Activated CD4-positive, CD25-positive, alpha-beta regulatory T cell treated with anti-CD3 and anti-CD28 coated beads, Interleukin-2, amount 50 U/mL, for 16 hours (primary cell): ENCODE measurements at places on chromosomes 12 and 14.

- DNase-seq: no peak
Measured at GRCh38 chr12:32659908-32660440, 19.1 kb upstream of the DNM1L start.

- DNase-seq: no peak
Measured at GRCh38 chr12:109710747-109711595, 2.7 kb upstream of the FAM222A start.

- no peak for DNase-seq
Measured at GRCh38 chr12:112506513-112507166, 87.9 kb downstream of the PTPN11 start.

DNA sequence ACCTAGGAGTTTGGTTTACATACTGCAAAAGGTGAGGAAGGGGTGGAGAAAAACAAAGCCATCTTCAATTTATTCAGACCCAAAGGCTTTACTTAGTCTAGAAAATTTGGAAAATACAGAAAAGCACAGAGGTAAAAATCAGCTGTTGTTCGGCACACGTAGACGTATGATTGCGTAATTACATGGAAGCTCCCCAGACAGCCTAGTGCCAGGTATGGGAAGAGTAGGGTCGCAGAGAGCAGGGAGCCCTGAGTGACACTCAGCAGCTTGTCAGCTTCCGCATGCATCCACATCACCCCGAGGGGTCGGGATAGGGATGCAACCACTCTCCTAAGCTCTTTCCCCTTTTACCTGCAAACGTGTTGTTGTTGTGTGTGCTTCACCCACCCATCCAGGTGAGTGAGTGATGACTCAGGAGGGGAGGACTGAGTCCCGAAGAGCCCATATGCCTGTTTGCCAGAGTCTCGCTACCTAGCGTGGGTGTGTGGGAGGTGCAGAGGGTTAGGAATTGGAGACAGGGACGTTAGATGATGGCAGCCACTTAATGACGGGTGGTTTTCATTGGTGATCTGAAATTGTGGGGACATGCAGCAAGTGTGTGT, 20.1 kb downstream of the PIWIL1 start:
- no peak for DNase-seq

- DNase-seq: no peak
Measured at GRCh38 chr12:91239481-91239880, 56.9 kb upstream of the DCN start.

GRCh38 chr12:110317911-110318310, 36.9 kb downstream of the ATP2A2 start:
- no peak for DNase-seq

- DNase-seq: no peak
Measured at GRCh38 chr12:2294651-2295475, 242.1 kb downstream of the CACNA1C start.

DNA sequence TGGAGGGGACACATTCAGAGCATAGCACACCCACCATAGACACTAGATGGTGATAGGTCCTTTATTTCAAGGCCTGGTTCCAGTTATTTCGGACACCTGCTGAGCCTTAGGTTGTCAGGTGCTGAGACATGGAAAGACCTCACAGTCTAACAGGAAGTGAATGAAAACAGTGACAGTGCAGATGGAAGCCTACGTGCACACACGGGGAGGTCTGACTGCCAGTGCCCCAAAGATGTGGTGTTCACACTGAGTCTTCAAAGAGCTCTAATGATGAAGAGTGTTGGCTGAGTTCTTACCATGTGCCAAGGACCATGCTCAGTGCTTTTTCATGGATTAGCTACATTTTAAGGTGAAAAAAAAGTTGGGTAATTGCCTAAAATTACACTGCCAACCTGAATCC, 46.6 kb downstream of the CKB start:
- no peak for DNase-seq

- DNase-seq: no peak
Measured at GRCh38 chr12:1054117-1054870, 63.3 kb downstream of the ERC1 start.

DNA sequence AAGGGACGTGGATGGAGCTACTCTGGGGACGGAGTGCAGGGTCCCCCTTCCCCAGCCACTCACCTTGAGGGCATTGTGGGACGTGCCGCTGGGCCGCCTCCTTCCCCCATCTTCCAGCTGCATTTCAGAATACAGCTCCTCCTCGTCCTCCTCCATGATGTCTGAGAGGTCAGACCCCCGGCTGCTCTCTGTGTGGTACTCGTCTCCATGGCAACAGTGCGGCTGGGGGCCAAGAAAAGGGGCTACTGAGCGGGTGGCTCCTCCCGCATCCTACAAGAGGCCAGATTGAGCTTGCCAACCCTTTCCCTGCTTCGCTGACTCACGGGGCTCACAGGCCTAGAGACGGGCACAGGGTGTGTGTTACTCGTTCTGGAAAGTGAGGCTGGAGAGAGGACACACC, 90.4 kb downstream of the PIWIL1 start:
- no peak for DNase-seq

GRCh38 chr12:51517800-51518199, 73.2 kb upstream of the SCN8A start:
- DNase-seq: no peak

GRCh38 chr14:91186515-91187066, 57.9 kb downstream of the GPR68 start:
- no peak for DNase-seq

- DNase-seq: no peak
Measured at GRCh38 chr14:61710853-61711817, 15.8 kb downstream of the HIF1A start.

DNA sequence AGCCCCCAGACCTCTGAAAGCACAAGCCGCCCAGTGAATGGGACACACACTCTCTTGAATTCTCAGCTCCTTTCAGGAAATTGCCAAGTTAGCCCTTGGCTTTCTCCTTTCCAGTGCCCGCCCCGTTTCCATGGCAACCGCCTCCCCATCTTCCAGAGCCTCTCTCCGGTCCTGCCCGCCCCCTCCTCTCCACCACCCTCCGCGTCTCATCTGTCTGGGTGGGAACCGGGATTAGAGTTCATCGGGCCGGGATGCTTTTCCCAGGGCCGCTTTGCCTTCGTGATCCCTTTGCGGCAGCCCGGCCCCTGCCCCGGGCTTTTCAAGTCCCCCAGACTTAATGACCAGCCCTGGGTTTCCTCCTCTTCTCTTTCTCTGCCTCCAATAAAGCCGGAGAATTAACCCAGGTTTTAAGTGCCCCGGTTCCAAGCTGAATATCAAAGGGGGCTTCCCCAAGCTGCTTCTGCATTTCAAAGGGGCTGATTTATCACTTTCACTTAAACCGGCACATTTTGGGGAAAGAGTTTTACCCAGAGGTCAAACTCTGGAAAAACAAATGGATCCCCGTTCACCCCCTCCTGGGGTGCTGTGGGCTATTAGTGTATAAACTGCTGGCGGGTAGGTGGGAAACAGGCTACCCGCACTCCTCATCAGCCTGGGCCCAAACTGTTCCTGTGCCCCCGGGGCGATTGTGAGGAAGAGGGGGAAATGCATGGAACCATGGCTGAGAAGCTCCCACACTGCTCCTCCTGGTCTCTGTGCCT, 101.7 kb downstream of the ZFP36L1 start:
- no peak for DNase-seq

- DNase-seq: no peak
Measured at GRCh38 chr14:61226015-61226654, 55.0 kb downstream of the TMEM30B start.

- no peak for DNase-seq
Measured at GRCh38 chr12:4050340-4050739, 177.1 kb upstream of the PARP11 start.

DNA sequence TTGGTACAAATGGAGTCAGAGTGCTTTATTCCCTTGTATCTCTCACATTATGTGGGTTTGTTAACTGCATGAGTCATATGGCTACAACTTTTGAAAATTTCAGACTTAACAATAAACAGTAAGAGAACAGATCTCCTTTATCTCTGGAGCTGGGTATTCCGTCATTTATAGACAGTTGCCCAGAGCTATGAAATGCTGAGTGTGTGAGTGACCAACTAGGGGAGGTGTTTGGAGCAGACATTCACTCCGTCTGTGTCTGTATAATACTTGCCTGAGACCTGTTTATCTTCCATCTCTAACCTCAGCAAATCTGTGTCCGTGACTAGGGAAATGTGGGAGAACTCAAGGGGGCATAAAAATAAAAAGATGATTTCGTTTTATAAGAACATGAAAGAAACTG, 279.9 kb upstream of the FAR2 start:
- no peak for DNase-seq

GRCh38 chr12:116717466-116718437, 20.1 kb downstream of the SPRING1 start:
- no peak for DNase-seq

GRCh38 chr12:64558754-64559153, 51.5 kb upstream of the RASSF3 start:
- DNase-seq: no peak

- no peak for DNase-seq
Measured at GRCh38 chr14:89004166-89004565, 179.7 kb downstream of the TTC8 start.

DNA sequence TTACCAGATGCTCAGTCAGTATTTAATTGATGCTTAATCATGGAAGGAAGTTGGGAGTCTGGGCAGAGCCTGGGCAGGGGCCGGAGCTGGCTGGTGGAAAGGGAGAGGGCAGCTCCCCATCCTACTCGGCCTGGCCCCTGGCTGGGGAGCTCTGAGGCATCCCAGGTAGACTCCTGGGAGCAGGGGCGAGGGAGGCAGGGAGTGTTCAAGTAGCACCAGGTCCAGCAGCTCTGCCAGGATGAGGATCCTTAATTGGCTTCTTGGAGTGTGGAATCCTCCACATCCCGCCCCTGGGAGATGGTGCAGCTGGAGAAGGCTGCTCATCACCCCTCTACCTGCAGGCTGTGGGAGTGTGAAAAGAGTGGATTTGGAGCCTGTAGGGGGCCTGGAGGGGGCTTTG, 30.9 kb downstream of the SYNDIG1L start:
- DNase-seq: no peak

GRCh38 chr14:92575748-92576303, 62.2 kb downstream of the RIN3 start:
- DNase-seq: no peak

DNA sequence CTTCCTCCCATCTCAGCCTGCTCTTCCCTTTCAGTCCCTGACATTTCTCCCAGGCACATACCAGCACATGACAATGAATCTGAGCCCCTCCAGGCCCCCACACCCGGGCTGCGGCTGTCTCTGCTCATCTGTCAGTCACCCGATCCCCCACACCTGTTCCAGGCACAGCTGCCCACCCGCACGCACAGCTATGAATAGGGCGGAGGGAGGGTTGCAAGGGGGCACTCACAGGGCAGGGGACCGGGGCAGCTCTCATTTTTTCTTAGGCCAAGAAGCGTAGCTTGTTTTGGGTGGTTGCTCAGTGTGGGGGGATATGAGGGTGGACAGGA, 43.7 kb upstream of the TSPAN9 start:
- DNase-seq: no peak

- no peak for DNase-seq
Measured at GRCh38 chr12:49942921-49943624, 7.5 kb upstream of the AQP2 start.

DNA sequence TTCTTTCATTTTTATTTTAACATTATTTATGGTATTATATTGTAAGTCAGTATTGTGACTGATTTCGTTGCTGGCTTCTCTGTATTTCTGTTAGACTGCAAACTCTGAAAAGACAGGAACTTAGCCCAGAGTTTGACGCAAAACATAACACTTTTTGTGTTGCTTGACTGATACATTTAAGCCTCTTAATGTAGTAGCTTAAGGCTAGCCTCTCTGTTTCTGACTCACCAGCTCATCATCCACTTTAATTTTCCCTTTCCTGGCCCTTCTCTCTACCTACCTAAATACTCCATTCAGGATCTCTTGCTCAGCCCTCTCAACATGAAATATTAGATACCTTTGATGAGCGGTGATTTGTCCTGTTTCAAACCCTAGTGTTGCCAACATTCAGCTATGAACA, 420.6 kb downstream of the LRFN5 start:
- no peak for DNase-seq

- no peak for DNase-seq
Measured at GRCh38 chr12:93894391-93895088, 217.4 kb downstream of the CRADD start.

DNA sequence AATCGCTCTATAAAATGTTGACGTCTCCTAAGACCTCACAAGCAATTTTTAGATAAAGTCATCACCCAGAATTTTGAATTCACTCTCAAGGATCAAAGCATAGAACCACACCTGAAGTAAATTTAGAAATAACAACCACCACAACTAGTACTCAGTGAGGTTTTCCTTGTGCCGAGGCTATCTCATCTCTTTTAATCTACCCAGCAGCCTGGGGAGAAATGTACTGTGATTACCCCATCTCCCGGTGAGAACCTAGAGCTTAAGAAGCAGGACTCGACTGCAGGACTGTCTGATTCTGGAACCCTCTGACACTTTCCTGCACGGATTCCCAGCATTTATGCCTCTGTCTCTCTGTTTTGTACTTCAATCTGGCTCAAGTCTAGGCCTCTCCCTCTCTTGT, 180.9 kb upstream of the PLXNC1 start:
- DNase-seq: no peak

- no peak for DNase-seq
Measured at GRCh38 chr14:102540315-102541028, 30.9 kb upstream of the ANKRD9 start.

GRCh38 chr12:25699454-25699853, 146.4 kb upstream of the LMNTD1 start:
- no peak for DNase-seq

DNA sequence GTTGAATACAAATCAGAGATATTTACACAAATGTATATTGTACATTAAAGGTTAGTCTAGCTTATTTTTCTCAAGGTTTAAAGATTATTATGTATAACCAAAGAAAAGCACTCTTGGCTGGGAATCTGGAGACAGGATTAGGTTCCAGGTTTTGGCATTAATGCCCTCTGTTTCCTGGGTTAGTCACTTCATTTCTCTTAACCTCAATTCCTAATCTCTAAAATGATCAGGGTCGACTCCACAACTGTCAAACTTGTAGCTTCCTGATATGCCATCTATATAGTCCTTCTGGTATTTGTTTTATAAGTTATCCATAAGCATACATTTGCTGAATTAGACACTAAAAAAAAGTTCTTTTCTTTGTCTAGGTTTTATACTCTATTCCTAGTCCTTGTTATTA, 2.6 kb downstream of the ITPR2 start:
- no peak for DNase-seq

DNA sequence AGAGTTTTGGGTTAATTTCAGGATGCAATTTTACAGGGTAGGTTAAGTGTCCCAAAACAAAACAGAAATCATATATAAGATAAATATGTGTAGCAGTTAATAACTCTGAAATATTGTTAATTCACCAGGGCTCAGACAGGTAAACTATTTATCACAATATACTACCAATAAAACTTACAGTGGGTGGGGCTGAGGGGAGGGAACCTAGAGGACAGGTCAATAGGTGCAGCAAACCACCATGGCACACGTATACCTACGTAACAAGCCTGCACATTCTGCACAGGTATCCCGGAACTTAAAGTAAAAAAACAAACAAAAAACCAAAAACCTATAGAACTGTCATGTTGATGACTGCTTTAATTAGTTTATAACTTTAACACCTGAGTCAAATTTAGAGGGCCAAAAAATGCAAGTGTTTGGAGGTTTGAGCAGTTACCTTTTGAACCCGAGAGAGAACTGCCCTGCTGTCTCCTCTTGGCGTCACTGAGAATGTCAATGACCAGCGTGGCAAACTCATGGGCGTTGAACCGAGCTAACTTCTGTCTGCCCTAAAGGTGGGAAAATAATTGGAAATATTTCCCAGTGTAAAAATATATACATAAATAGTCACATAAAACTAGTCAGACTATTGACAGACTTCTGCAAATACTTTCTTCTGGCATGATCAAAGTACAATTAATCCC, 36.6 kb downstream of the GIT2 start:
- no peak for DNase-seq
